Fibroblast of mammary gland (primary cell): ENCODE measurements at places on chromosomes 4 and X.

GRCh38 chr4:67092351-67092750 is 453.0 kb downstream of the CENPC start:
- no peak for DNase-seq

GRCh38 chr4:123455360-123455759 is 58.8 kb downstream of the SPRY1 start:
- DNase-seq: no peak

DNA sequence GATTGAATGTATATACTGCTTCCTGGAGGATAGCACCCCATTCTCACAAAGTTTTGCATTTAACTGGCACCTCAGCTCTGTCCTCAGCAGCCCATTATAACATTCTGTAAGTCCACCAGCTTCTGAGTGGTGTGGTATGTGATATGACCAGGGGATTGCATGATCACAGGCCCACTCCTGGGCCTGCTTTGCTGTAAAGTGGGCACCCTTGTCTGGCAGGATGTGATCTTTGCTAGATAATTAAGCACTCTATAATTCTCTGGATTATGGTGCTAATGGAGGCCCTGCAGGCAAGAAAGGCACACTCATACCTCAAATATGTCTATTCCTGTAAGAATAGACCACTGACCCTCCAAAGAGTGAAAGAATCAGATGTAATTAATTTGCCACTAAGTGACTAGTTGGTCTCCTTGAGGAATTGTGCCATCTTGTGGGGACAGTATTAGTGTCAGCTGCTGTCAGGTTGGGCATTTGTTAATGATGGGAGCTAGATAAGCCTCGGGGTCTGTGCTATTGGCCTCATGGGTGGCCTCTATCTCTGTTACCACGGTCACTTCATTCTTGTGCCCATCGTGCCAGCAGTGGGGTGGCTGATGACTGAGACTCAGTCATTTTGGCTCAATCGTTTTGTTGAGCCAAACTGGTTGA is 2.2 kb upstream of the CFI start:
- peak; percentile 55 for DNase-seq

DNA sequence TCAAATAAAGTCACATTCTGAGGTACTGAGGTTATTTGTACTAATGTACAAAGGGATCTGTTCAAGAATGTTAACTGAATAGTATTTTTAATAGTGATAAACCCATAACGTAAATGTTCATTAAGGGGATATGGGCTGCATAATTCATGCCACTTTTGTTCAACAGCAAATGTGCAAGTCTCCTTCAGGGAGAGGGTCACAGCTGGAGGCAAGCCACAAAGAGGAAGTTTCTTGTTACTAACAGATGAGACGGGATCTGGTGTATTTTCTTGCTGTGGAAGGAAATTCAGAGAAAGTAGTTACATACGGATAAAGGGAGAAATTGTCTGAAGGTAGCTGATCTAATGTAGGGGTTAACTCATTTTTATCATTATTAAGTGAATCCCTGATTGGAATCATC is 10.0 kb downstream of the ZFP42 start:
- DNase-seq: no peak

DNA sequence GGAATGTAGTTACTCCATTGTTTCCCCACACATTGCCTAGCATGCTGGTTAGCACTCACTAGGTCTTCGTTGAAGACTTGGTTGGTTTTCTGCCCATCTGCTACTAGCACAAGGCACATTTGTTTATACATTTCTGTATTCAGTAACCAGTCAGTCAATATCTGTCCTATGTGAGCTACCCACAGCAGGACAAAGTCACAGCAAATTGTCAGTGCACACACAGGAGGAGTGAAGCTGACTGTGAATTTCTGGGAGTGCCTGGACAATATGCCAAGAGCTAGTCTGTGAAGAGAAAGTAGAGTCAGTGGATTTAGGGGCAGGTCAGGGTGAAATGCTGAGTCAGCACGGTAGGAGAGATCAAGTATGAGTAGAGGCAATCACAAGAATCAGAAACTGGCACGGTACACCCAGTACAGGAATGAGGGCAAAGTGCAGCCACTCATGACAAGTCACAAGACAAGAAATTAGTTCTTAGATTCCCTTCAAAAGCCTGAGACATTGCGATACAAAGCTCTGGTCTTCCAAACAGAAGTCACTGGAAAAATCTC is 1049.8 kb upstream of the POU3F4 start:
- no peak for DNase-seq

DNA sequence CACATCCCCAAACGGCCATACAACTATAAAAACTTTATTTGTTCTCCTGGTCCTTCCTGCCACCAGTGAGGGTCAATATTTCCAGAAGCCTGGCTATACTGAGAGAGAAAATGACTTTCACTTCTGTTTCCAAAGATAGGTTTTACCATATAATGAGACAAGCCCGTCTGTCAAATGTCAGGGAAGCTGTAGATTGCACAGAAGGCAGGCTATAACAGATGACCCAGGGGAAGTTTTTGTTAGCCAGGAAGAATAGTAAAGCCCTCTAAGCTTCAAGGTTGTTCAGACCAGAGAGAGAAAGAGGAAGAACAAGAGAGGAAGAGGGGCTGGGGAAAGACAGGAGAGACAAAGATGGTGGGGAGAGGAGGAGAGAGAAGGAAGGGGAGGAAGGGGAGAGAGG is 217.5 kb downstream of the GBA3 start:
- DNase-seq: no peak

- no peak for DNase-seq
Measured at GRCh38 chrX:46308110-46308509, 237.1 kb downstream of the ZNF674 start.

- no peak for DNase-seq
Measured at GRCh38 chr4:14667624-14668151, 334.6 kb upstream of the CPEB2 start.

DNA sequence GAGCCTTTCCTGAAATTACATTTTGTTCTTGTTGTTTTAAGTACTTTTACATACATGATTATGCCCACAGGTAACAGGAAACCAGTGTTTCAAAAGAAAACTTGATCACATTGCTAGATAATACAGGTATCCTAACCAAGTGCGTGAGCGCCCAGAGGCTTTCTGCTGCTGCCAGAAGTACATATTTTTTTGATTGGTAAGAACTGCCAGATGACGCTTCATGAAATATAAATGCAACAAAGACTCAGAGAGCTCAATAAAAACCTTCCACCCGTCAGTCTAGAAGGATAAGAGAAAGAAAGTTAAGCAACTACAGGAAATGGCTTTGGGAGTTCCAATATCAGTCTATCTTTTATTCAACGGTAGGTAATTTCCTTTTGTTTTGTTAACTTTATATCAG is at the start of gene EPGN:
EPGN (plus strand) TSS at position 256 of the 400 bp plus-strand sequence; CDS start at position 320, 64 bp downstream.
- DNase-seq: peak; percentile 19

GRCh38 chr4:6183740-6184139 is 16.6 kb downstream of the JAKMIP1 start:
- DNase-seq: no peak

DNA sequence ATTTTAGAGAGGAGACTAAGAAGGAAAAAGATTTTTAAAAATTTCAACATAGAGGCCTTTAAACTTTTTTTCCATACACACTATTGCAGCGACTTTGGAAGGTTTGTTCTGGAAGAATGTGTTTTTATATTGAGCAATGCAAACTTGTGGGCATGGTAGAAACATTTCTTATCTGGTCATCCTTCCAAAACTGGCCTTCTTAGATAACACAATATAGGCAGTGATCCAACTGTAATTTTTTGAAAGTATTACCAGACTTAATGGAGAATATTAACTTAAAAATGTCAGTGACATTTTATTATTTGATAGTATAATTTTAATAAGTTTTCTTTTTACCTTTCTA is 25.6 kb downstream of the FHDC1 start:
- no peak for DNase-seq

DNA sequence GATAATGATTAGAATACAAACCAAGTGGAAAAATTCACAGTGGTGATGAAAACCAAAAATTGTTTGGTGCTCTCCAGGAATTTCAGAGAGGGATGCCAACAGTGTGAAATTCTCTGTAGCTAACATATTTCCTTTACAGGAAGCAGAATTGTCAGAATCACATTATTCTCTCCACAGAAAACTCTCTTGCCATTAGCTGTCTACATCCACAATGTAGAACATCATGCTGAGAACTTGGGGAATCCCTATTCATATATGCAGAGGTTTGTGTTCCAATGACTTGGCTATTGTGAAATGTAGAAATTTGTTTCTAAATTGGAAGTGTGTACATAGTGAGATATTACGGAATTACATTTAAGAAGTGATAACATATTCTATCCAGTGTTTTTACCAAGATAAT is 142.0 kb downstream of the PCDH7 start:
- DNase-seq: no peak

GRCh38 chr4:25129917-25130316 is 30.3 kb downstream of the SEPSECS start:
- no peak for DNase-seq

DNA sequence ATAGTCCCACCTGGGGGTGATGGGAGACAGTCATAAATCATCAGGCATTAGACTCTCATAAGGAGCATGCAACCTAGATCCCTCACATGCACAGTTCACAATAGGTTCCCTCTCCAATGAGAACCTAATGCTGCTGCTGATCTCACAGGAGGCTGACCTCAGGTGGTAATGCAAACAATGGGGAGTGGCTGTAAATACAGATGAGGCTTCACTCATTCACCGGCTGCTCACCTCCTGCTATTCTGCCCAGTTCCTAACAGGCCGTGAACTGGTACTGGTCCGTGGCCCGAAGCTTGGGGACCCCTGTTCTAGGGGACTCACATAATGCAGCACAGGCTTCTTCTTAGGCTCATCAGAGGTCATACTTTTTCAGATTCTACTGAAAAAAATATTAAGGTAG is 625.9 kb upstream of the AGA start:
- DNase-seq: no peak

GRCh38 chr4:45346816-45347435 is 620.6 kb upstream of the GNPDA2 start:
- no peak for DNase-seq

- peak; percentile 77 for DNase-seq
Measured at GRCh38 chr4:79476196-79476595, 68.2 kb upstream of the GK2 start.

DNA sequence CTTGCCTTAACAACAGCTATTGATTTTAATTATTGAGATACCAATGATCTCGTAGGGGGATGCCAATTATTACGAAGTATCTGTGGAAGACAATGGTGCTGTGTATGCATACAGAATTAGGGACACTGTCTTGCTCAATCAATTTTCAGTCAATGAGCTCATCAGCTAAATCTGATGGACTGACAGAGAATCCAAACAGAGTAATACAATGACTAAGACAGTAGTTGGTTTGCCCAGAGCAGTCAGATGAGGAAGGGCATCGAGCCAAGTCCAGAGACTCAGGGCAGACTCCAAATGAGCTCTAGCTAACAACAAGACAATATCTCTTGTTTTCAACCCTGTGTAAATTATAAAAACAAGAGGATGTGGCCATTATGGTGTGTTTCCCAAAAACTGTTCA is 14.7 kb upstream of the GSX2 start:
- peak; percentile 97 for DNase-seq

DNA sequence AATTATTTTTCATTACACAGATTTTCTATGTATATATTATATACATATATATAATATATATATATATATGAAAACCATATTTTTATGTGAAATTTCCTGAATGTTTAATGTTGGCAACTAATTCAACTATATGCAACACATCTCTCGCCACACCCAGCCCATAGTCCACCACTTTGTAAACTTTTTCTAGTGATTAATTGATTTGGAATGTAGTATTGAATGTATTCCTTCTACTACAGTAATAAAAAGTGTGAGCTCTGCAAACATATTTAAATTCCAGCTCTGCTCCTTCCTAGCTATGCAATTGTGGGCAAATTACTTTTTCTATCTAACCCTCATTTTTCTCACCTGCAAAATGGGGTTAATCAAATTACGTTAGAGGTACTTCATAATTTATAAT is 187.8 kb downstream of the TEX11 start:
- DNase-seq: no peak

GRCh38 chr4:155433636-155434360 is 57.0 kb upstream of the MAP9 start:
- peak; percentile 83 for DNase-seq

- peak; percentile 11 for DNase-seq
Measured at GRCh38 chr4:3442959-3443749, 1.4 kb downstream of the HGFAC start.

DNA sequence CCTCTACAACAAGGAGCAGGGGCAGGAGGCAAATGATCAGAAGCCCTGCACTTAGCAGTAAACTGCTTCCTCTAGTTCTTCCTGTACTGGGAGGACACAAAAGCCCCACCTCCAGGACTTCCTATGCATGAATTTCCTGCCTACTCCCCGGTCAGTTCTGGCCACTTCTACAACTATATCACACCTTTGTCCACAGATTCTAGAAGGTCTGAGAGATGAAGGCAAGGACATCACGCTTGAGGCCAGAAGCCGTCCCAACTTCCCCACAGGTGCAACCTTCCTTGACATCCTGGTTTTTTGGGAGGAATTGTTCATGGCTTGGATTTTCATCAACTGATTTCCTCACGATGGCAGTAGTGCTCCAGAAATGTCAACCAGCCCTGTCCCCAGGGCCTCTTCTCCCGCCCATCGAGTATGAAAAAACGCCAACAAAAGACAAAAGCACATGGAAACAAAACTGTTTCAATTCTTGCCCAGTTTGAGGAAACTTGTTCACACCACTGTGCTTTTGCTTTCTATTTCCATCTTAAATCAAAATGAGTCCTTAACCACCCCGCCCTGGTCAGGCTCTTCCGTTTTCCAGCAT is 206.5 kb upstream of the STK26 start:
- peak; percentile 75 for DNase-seq

GRCh38 chr4:28267166-28267565 is 1406.5 kb downstream of the STIM2 start:
- no peak for DNase-seq

DNA sequence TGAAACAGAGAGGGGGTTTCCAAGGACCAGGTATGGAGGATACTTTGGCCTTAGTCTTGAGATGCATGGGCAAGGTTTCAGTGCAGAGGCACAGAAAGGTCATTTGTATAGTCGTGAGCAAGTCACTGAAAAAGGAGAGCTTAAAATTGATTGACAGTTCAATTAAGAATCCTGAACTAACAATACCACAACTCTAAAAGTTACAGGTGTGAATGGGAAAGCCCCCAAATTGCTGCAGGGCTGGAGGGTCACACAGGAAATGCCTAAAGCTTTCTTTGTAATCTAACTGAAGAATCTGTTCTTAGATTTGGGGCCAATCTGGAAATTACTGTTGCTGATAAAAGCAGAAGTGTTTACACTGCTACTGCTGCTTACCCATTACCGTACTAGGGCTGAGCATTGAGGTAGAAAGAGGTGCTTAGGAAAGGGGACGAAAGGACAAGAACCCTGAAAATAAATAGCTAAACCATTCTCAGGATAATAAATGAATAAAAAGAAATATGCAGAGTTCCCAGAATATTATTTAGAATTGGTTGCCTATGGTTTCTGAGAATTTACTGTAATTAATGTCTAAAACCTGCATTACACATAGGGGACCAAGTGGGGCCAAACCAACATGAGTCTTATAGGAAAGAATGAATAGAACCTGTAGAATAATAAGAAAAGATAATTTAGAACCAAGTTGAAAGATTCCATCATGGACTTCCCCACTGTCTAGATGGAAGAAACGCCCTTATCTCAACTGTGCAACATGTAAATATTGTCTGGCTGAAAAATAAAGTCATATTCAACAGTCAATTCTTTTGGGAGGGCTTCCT is 91.9 kb upstream of the PPP1R2C start:
- DNase-seq: no peak

GRCh38 chrX:65633826-65634225 is 33.6 kb upstream of the MSN start:
- no peak for DNase-seq
